ENCODE measurements at places on chromosomes 3 and 15.

DNA sequence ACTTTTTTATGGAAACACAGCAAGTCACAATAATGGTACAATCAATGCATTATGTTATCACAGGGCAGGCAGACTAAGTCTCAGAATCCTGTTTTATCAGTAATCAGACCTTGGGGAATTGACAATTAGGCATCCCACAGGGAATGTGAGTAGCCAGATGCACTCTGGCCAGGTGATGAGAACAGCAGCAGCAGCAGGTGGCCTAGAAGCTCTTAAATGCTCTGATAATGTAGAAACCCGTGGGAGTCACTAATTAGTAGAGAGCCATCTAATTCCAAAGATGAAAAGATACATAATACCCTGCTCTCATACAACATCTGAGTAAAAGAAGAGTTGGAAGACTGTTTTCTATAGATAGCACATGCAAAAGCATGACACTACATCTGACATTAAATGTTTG is 12.6 kb downstream of the CEP152 start:
- no peak for DNase-seq

- DNase-seq = no peak
These were observed 14.8 kb downstream of the CEP19 start for GRCh38 chr3:196697270-196697669.

GRCh38 chr3:45832699-45833098 is 9.2 kb downstream of the LZTFL1 start:
- no peak for DNase-seq

DNA sequence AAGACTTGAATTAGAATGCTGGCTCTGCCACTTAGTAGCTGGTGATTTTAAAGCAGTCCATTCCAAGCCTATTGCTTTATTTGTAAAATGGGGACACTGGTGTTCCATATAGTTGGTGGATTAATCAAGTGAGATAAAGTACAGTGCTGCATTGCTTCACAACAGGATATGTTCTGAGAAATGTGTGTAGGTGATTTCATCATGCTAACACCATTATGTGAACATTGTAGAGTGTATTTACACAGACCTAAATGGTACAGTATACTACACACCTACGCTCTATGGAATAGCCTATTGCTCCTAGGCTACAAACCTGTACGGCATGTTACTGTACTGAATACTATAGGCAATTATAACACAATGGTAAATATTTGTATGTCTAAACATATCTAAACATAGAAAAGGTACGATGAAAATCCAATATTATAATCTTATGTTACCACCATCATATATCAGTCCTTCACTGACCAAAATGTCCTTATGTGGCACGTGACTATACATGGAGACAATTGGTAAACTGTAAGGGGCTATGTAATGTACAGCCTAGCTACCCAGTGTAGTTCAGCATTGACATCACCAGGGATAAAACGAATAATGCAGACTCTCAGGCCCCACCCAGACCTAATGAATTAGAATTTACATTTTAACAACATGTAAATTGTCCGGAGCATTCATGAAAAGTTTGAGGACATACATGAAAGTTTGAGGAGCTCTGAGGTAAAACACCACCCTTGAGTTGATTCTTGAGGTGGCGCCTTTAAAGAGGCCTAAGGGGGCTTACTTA is 121.4 kb upstream of the BFSP2 start:
- DNase-seq = no peak

DNA sequence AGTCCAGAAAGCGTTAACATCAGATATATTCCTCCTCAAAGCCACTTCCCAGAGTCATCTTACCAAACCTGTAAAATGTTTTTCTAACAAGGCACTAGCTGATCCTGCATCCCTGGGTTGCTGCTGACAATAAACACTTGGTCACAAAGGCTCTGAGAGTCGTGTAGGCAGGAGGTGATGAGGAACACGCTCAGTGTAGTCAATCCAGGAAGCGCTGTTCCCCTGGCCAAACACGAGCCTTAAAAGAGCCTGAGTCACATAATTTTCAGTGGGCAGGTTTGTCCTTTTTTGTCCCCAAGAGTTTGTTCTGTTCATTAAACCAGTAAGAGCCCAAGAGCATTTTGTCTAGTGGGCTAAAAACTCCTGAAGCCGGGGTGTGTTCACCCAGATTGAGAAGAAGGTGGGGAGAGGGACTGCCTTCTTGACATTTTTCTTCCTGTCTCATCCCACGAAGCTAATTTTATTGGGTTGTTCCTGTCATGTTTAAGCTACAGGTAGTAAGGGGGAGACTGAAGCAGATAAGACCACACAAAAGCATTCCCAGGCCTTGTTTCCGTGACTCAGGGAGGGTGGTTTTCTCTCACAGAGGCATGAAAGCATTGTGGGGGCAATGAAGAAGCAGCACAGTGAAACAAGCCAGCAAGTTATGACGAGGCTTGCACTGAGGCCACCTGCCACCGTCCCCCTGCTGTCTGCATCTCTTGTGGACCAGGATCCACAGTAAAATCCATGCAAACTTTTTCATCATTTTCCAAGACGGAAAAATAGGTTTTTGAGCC is 73.7 kb downstream of the FOXB1 start:
- DNase-seq = no peak

GRCh38 chr3:114408736-114409670 is 115.2 kb downstream of the TIGIT start:
- DNase-seq = no peak

DNA sequence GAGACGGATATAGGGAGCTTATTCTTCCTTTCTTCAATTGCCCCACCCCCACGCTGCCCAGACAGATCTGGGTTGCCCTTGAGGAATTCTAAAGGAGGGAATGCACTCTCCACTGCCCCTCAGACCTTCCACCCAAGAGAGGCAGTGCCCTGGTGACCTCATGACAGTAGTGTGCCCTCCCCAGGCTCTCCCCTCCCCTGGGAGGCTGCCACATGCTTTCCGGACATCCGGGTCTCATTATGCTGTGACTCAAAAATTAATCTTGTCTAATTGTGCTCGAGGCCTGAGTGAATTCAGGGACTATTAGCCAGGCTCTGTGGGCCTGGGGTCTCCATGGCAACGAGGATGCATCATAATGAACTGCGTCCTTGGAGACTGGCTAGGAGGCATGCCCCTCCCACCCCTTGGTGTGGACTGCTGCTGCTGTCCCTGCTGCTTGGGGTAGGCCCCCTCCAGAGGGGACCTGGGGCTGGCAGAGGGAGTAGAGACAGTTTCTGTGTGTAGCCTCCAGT is 20.8 kb downstream of the CORO2B start:
- no peak for DNase-seq

DNA sequence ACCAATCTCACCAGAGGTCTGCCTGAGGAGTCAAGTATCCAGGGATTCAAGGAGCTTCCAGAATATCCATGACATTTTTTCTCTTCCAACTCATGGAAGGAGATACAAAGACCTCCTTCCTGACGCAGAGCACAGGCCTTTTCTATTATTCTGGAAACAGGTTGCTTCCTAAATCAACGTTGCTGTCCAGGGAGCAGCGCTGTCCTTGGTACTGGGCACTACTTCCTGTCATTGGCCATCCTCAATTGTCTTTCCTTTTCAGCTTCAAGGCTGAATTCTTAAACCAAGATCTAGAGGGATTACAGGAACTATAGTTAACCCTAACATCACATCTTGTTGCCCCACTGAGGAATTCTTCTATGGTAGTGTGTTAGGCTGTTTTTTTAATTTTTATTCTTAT is 50.4 kb upstream of the TBC1D21 start:
- DNase-seq = no peak

DNA sequence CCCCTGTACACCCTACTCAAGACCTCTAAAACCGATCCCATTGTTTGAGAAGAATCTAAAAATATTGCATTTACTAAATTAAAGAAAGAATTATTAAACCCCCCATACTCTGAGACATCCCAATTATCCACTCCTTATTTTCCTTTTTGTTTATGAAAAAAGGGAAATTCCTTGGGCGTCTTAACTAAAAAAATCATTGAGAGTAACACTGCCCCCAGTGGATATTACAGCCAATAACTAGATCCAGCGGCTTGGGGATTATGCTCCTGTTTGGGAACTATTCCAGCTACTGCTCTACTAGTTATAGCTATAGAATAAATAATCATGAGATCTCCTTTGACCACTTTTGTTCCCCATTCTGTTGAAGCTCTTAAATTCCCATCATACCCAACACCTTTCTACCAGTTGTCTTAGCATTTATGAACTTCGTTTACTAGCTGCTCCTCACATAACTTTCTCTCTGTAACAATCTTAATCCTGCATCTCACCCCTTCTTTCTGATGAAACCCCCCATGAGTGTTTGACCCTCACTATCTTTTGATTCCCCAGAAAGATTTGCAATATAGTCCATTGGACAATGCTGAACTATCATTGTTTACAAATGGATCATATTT is 12.7 kb upstream of the CFAP91 start:
- no peak for DNase-seq

DNA sequence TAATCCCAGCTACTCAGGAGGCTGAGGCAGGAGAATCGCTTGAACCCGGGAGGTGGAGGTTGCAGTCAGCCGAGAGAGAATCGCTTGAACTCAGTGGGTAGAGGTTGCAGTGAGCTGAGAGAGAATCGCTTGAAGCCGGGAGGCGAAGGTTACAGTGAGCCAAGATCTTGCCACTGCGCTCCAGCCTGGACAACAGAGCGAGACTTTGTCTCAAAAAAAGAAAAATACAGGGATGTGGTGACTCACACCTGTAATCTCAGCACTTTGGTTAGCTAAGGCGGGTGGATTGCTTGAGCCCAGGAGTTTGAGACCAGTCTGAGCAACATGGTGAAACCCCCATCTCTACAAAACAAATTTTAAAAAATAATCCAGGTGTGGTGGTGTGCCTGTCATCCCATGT is 26.8 kb downstream of the UBE2E1 start:
- DNase-seq = no peak
